ENCODE measurements at places on chromosomes 16 and 17.
A peak's percentile ranks its signal among the peaks of the same experiment; 100 is the strongest.

GRCh38 chr16:57537581-57538234, 1.3 kb upstream of the CCDC102A start:
- no peak for DNase-seq

DNA sequence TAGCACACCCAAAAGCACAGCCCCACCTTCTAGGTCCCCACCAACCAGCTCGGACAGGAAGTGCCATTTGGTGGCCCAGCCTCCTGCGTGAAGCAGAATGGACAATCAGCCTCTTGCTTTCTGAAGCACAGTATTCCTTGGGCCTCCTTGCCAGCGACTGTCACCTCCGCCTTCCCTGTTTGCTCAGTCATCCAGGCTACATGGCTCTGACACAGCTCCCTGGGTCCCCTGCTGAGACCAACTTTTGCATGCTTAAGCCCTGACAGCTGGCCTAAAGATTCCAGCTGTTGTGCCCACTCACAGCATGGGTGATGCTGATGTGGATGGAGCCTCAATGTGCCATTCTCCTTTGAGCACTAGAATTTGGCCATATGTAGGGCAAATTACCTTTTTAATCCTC, 4.5 kb upstream of the CACNG5 start:
- no peak for DNase-seq

DNA sequence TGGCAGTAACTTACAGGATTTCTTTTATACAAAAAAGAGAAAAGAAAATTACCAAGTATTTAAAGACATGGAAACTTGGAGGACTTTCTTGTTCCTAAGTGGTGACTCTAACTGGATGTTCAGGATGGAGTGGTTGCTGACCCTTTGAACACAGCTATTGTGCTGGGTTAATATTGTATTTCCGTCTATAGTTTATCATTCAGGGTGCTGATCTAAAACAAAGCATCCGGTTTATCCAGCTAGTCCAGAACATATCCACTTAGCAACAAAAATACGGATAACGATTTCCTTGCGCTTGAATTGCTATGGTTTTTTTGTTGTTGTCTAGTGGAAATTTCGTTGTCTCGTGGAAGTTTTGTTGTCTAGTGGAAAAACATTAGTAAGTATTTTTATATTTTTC, 38.2 kb downstream of the SNTB2 start:
- DNase-seq = no peak

DNA sequence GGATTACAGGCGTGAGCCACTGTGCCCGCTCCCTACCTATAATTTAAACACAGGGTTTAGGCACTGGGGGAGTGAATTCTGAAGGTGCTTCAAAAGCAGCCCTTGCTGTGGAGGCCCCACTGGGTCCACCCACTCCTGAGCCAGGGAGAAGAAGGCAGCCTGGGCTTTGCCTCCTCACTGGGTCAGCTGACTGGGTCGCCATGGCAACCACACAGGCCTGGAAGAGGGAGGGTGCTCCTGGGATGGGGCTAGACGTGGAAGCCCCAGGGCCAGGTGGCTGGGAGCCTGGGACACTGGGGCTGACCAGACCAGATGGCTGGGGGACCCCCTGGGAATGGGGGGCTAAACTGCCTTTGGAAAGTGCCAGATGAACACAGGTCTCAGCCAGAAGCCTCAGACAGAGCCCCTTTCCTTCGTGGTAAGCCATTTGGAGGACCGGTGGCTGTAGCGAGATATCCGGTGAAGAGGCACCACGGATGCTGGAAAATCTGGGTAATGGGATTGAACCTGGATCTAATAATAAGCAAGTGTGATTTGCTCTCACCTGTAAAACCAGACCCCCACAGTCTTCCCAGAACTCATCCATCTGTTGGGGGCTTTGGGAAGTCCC, 32.9 kb downstream of the TRARG1 start:
- no peak for DNase-seq

DNA sequence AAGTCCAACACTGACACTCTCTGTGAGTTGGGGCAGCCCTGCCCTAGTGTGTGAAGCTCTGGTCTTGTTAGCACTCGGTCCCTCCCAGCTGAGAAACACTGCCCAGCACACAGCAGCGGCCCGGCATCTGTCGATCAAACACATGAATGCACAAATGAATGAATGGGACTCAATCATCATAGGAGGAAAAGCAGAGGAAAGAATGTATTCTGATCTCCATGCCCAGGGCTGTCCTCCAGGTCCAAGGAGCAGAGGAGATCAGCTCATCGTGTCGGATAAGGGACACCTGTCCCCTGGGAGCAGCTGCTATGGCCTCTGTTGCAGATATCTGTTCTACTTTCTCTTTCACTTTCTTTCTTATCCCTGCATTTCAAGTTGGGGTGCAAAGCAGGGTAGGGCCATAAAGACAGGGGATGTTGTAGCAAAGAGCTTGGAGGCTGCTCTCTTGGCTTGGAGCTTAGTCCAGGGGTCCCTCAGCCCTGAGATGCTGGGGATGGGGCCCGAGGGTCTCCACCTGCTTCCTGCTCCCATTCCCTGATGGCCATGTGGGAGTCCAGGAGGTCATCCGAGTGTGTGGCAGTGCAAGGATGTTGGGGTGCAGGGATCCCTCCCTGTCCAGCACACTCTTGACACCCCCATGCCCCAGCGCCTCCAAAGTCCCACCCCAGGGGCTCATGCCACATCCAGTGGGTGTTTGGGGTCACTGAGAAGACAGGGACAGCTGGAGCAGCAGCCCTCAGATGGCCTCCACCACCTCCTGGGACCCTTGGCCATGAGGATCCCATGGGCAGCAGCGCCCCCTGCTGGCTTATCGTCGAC, 88.2 kb downstream of the IRF8 start:
- DNase-seq = peak; percentile 28

GRCh38 chr16:67247192-67248072, at the start of gene FHOD1:
Gene FHOD1 (minus strand): TSS chr16:67247481. CDS start chr16:67247410, 71 bp downstream.
- peak; percentile 94 for DNase-seq

- no peak for DNase-seq
Measured at GRCh38 chr17:17180141-17180603, 26.0 kb downstream of the PLD6 start.

- DNase-seq = no peak
Measured at GRCh38 chr17:79504181-79504605, 106.7 kb downstream of the RBFOX3 start.

DNA sequence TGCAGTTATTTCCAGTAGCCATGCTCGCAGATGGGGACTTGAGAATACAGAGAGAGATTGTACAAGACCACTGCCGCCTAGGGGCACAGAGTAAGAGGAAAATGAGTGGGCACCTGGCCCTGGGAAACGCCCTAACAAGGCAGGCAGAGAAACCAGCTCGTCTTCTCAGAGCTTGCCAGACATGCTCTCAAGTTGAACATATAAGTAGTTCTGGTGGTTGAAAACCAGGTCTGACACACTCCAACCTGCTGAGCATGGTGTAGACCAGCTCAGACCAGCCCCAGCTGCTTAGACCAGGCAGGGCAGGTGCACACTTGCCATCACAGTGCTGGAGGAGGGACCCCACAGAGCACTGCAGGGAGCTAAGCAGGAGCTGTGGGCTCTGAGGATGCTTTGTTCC, 250.5 kb downstream of the CPPED1 start:
- no peak for DNase-seq

DNA sequence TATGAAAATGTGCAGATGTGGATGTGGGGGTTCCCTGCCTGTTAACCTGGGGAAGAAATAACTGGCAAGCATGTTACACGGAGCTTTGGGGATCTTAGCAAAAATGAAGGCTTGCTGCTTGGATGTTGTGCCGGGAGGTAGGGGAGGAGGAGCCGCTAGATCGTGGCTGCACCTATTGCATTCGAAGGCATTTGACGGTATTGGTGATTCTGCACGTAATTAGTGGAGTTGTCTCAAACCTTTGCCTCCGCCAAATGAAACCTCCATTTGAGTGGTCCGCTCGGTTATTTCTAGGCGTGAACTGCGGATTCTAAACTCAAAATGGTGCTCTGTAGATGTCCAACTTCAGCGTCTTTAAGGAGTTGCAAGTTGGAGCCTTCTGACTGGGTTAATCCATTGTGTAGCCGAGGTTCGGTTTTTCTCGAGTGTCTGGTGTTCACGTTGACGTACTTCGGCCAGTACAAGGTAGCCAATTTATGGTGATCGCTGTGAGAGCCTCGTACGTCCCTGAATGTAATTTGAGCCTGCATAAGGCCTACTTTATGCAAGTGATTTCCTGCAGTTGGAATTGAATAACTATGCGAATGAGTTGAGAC, 1.5 kb downstream of the TNRC6C start:
- no peak for DNase-seq

GRCh38 chr16:11079652-11080187, 135.4 kb downstream of the CLEC16A start:
- DNase-seq = peak; percentile 54

DNA sequence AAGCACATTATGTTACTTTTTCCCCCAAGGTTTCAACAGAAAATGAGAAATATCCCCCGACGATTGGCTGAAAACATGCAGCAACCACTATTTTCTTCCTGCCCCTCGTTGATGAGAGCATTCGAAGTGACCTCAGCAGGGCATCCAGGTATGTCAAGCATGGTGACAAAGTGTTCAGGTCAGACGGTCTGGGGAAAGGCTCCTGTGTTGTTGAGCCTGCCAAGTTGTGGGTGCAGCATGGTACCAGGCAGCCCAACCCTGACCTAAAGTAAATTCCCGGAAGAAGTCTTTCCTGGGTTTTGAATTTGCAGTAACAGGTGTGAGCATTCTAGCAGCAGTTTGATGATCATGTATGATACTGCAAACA, 51.7 kb upstream of the SEC14L1 start:
- DNase-seq = peak; percentile 40

DNA sequence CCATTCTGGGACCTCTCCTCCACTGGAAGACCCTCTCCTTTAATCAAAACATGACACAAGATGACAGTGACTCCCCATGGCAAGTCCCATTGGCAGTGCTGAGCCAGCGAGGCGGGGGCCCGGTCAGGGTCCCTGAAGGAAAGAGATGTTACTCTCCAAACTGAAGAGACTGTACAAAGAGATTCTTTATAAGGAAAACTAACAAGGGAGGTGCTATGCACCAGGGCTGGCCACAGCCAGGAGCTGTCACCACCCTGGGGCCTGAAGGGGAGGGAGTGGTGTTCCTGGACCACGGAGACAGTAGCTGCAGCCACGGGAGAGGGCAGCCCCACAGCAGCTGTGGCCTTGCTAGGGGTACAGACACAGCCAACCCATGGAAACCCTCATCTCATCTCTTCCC, 123.1 kb downstream of the XYLT1 start:
- no peak for DNase-seq

- no peak for DNase-seq
Measured at GRCh38 chr17:4740584-4740983, 856 bp upstream of the CXCL16 start.

DNA sequence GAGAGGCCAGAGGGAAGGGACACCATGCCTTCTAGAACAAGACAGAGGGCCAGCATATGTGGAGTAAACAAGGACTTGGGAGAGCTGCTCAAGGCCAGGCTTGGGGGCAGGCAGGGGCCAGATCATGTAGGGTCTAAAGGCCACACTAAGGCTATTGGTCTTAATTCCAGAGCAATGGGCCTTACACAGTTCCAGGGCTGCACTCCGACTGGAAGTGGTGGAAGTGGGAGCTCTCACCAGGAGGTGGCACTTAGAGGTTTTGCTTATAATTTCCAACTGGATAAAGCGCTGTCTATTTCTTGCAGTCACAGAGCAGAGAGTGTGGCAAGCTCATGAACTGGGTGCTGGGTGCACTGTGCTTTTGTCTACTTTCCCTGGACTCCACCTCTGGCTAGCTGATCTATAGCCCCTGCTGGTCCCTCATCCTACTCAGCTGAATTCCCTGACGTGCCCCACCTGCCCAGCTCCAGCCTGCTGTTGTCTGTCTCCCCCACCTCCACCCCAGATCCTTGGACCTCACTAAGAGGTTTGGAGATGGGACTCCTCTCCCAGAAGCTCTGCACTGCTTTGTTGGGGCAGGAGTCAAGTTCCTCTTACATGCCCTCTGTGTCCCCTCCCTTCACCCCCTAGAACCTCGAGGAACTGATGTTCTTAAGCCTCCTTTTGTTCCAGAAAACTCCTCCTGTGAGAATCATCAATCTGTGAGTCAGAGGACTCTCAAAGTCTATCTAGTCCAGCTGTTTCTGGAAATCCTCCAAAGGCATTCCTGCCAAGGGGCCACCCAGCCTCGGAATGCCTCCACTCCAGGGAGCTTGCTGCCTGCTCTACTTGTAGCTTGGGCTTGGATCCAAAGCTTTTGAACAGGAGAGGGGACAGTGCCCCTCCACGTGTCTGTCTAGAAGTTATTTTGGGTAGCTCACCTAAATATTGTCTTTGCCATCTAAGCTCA, 48.1 kb upstream of the KSR1 start:
- DNase-seq = peak; percentile 80
